ENCODE measurements at places on chromosomes 4 and X.

GRCh38 chrX:40016749-40017148 is 81.0 kb downstream of the BCOR start:
- DNase-seq: no peak

DNA sequence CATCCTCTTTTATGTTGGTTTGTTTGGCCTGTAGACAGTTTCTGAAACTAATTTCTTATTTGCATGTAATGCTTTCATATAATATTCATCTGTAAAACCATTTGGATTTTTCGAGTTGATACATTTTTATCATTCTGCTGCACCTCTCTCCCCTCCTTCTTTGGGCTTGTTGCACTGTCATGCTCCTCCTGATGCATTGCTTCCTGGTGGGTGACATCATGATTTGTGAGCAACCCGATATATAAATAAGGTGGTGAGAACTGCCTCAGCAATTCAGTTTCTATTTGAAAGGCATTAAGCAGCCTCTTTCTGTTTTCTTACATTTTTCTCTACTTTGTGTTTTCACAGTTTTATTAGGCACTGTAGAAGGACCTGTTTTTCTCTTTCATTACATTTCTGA is 515.7 kb downstream of the RPA4 start:
- no peak for DNase-seq

DNA sequence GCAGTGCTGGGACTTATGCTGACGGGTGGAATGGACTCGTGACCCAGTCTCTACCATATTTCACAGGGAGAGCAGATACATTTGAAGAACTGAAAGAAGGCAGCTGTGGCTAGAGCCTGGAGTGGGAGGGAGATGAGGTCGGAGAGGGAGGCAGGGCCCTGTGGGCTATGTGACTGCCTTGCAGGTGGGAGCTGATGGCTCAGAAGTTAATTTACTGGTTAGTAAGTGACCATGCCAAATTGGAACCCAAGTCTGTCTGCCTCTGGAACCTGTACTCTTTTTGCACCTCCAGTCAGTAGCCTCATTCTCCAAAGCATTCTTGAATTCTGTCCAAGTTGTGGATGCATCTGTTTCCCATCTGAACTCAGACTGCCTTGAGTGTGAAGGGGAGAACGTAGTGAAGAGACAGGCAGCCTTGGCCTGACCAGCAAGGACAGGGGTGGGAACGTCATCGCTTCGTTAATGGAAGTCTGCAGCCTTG is 92.3 kb downstream of the REPS2 start:
- no peak for DNase-seq

DNA sequence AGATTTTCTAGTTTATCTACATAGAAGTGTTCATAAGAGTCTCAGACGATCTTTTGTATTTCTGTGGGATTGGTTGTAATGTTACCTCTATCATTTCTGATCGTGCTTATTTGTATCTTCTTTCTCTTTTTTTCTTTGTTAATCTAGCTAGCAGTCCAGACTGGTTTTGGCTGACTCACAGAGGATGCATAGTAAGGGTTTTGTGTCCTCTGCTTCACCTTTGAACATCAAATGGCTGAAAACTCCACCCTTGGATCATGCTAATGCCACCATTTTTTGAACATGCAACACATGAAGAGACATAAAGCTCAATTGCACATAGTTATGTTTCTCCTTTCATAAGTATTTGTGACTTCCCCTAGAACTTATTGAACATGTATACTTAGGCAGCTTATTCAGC is 22.8 kb downstream of the TMPRSS11A start:
- DNase-seq: no peak

- no peak for DNase-seq
Measured at GRCh38 chr4:75710246-75710645, 14.1 kb upstream of the USO1 start.

DNA sequence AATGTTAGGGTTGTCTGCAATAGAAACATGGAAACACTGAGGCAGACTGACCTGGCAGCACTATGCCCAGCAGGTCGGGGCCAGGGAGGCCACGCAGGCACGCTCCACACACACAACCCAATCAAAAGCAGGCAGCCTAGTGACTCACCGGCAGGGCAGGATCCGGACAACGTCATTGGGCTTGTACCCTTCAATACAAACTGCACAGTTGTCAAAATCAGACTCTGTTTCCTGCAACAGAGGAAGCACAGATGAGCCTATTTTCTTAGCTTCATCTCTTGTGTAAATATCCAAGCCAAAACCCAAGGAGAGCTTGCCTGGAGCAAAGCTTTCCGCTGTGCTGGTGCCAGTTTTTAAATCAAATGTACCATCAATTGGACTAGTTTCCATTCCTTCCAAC is 185.8 kb downstream of the RNF150 start:
- no peak for DNase-seq

GRCh38 chr4:143581331-143581946 is 67.9 kb downstream of the SMARCA5 start:
- DNase-seq: no peak

GRCh38 chrX:17459661-17460060 is 84.7 kb downstream of the NHS start:
- no peak for DNase-seq

Data from keratinocyte (primary cell).